ENCODE measurements at places on chromosomes 6 and 20. TPM values are rescaled to one million over a fixed set of nuclear protein-coding genes. Genes with fewer than 3 reads are reported as not detected.

STK4 gene
- 89.0 TPM for total RNA-seq

ZNF831 gene
- total RNA-seq, result not detected

SLC16A10 gene
- total RNA-seq, result 1.6 TPM

CDH26 gene
- not detected for total RNA-seq

DNMT3B gene
- total RNA-seq, result 1.0 TPM

RAET1L gene
- total RNA-seq, result not detected

SLC12A5 gene
- total RNA-seq, result not detected

LY6G5B gene
- total RNA-seq, result 3.4 TPM

SOBP gene
- total RNA-seq, result 17.8 TPM

C20orf144 gene
- 0.69 TPM for total RNA-seq

FOXQ1 gene
- not detected for total RNA-seq

FILIP1 gene
- total RNA-seq, result 0.15 TPM

SEMG1 gene
- not detected for total RNA-seq

CLPSL2 gene
- not detected for total RNA-seq

ARFGEF3 gene
- not detected for total RNA-seq

OPRM1 gene
- total RNA-seq, result not detected

CASS4 gene
- total RNA-seq, result not detected

ADTRP gene
- not detected for total RNA-seq
